ENCODE measurements at places on chromosomes 13 and 19.
A peak's percentile ranks its signal among the peaks of the same experiment; 100 is the strongest.

- DNase-seq, result no peak
These were observed 285 bp downstream of the TMEM143 start for GRCh38 chr19:48363500-48363809.

DNA sequence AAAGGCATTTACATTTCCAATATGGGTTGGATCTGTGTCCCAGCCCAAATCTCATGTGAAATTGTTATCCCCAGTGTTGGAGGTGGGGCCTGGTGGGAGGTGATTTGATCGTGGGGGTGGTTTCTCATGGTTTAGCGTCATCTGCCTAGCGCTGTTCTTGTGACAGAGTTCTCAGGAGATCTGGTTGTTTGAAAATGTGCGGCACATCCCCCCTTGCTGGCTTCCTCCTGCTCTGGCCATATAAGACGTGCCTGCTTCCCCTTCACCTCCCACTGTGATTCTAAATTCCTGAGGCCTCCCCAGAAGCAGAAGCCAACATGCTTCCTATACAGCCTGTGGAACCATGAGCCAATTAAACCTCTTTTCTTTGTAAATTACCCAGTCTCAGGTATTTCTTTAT lies 126.2 kb upstream of the FNDC3A start:
- no peak for DNase-seq

DNA sequence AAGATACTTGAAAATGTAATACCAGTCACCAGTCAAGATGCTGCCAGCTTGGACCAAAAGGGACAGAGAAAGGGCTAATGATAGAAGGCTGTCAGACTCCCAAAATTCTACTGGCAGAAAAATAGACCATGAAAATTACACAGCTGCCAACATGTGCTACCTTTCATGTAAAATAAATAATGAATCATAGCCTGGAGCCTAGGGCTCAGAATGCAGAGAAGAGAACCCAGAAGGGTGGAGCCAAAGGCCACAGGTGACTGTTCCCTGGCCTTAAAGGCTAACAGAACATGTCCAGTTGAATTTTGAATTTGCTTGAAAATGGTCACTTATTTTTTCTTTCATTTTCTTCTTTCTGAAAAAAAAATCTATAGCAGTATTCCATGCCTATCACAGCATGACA lies 1827.0 kb upstream of the MIR17HG start:
- no peak for DNase-seq

- no peak for DNase-seq
These were observed 34.7 kb downstream of the PHF11 start for GRCh38 chr13:49530457-49530856.

DNA sequence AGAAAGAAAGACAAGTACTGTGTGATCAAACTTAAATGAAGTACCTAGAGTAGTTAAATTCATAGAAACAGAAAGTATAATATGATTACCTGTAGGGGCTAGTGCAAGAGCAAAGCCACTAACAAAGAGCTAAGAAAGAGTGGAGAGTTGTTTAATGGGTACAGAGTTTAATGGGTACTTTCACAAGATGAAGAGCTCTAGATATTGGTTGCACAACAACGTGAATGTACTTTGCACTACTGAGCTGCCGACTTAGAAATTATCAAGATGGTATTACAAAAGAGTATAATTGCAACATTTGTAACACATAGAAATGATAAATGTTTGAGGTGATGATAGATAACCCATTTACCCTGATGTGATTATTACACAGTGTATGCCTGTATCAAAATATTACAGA lies 140.3 kb upstream of the GPC6 start:
- DNase-seq, result no peak

GRCh38 chr13:51925865-51926527 lies 64.2 kb downstream of the CCDC70 start:
- no peak for DNase-seq

DNA sequence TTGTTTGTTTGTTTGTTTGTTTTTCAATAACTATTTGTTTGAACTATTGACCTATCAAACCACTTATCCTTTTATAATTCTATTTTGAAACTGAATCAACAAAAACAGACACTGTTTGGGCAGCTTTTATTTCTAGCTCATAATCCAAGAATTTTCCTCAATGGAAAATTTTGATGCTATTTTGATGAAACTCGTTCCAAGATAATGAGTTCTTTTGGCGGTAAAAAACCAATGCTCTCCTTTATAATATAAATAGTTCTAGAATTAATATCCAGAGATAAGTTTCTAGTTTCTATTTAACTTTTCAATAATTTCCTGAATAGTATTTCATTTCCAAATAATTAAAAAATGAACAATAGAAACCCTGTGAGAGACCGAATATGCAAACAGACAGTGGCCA lies 146.5 kb upstream of the EDNRB start:
- DNase-seq, result no peak

GRCh38 chr19:7883796-7884570 lies 4.3 kb upstream of the LRRC8E start:
- DNase-seq, result no peak

DNA sequence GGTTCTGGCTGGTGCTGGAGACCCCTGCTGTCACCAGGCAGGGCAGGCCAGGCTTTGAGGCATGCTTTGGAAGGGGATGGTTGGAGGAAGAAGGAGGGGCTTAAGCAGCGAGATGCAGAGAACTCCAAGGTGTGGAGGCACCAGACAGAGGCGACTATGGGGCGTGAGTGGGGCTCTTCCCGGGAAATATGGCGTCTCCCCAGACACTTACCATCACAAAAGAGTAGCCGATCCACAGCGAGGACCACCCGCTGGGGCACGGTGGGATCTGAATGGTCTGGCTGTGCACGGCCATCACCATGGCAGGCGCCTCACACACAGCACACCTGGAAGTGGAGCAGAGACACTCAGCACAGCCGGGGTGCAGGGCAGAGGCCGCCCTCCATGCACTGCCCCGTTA lies 151.9 kb downstream of the COL4A1 start:
- no peak for DNase-seq

DNA sequence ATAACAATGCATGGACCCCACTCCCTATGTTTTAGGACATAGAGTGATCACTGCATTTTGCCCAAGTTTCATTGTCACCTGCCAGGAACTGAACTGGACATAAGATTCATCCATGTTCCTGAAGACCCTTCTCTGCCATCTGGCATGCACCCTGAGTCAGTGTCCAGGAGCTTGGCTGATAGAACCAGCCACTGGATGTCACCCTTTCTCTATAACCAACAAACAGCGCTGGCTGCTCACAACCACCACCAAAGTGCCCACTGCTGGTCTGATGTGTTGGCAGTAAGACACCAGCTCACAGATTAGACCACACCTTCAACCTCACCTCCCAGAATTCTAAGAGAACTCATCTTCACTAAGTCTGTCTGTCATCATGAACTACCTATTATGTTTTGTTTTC lies 333.4 kb downstream of the ITGBL1 start:
- peak; percentile 38 for DNase-seq

- DNase-seq, result no peak
These were observed 22.0 kb downstream of the GPC6 start for GRCh38 chr13:93248627-93249047.

DNA sequence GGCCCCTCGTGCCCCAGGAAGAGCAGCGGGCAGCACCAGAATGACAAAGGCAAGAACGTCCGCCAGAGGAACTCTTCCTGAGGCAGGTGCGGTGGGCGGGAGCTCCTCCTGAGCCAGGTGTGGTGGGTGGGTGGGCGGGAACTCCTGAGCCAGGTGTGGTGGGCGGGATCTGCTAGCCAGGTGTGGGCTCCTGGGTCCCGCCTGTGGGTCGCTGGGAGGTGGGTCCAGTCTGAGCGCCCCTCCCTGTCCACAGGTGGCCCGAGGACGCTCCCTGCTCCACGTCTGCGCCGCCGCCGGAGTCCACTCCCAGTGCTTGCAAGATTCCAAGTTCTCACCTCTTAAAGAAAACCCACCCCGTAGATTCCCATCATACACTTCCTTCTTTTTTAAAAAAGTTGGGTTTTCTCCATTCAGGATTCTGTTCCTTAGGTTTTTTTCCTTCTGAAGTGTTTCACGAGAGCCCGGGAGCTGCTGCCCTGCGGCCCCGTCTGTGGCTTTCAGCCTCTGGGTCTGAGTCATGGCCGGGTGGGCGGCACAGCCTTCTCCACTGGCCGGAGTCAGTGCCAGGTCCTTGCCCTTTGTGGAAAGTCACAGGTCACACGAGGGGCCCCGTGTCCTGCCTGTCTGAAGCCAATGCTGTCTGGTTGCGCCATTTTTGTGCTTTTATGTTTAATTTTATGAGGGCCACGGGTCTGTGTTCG lies 7.0 kb upstream of the HCN2 start:
- DNase-seq, result no peak

DNA sequence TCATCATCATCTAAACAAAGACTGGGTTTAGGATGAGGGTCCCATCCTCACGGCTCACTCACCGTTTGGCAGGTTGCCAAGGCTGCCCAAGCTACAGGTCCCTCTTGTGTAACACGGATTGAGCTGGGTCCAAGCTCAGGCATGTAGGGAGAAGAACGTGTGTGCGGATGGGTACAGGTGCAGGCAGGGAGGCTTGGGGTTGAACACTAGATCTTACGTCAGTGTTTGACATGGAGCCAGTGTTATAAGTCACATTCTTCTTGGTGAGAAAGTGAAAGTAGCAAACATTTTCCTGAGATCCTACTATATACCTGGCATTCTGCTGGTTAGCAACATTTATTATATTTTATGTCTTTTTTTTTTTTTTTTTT lies 136.8 kb upstream of the RNF113B start:
- DNase-seq, result no peak

DNA sequence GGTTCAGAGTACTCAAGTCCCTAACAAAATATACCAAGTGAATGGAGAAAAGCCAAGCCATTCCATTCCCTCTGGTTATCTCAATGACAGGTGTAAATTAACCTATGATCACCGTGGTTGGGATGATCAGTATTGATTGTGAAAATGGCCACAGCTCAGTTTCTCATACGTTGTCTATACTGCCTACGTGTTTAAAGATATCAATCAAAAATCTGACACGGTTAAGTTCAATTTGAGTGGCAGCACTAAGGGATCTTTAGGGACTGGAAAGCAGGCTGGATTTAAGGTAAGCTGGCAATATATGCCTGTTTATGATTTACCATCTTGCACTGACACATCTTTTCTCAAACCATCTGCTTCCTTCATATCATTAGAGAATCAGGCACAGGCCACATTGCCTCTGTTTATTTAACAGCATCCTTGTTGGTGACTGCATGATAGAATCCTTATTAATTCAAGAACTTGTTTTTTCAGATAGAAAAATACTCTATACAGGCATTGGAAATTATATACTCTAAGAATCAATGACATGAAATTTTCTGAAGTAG lies 907.9 kb downstream of the PCDH9 start:
- no peak for DNase-seq

DNA sequence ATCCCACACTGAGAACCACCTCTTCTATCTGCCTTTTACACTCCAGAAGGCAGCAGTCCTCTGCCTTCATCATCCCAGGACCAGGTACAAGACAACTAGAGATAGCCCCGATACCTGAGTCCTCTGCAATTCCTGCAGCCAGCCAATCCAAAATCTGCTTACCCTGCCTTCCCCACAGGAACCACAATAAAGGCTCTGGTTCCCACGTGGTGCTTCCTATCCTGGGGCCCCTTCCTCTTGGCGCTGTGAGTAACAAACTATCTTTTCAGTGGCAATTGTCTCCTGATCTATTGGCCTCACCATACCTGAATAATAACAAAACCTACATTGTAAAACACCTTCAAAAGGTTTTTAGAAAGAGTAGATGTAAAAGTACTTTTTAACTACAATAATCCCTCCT lies 63.1 kb downstream of the ZDHHC20 start:
- no peak for DNase-seq

- no peak for DNase-seq
These were observed 5.2 kb downstream of the ITPKC start for GRCh38 chr19:40721936-40722661.

DNA sequence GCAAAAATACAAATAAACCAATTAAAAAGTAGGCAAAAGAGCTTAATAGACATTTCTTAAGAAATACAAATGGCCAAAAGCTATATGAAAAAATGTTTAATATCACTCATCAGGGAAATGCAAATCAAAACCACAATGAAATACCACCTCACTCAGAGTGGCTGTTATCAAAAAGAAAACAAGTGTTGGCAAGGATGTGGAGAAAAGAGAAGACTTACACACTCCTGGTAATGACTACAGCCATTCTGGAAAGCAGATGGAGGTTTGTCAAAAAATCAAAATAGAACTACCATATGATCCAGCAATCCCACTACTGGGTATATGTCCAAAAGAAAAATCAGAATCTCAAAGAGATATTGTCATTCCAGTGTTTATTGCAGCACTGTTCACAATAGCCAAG lies 223.5 kb upstream of the SLC10A2 start:
- DNase-seq, result no peak

- no peak for DNase-seq
These were observed 28.3 kb downstream of the SMAD9 start for GRCh38 chr13:36891752-36892151.

DNA sequence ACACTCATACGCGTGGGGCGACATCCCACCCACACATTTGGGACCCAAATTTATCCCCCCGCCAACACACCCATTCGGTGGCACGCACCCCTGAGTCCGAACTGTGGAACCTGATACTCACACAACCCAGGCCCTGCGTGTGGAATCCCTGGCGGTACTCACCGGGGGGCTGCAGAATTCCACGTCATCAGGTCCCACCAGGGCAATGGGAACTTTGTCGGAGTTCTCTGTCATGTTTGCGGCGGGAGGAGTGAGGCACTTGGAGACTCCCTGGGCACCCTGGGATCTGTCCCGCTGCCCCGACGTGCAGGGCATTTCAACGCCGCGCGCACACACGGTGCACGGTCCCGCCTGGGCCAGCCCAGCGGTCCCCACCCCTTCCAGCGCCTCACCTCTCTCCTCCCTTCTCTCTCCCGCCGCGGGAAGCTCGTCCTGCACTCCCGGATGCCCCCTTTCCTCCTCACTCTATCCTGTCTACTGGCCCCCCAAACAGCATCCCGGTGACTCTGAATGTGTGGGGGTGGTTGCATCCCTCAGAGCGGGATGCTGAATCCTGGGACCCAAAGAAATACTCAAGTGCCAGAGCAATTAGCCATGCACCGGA lies at the start of gene CNMD:
CNMD (minus strand) TSS at position 353 of the 604 bp plus-strand sequence; CDS start at position 234, 119 bp downstream.
- DNase-seq, result no peak

GRCh38 chr13:93230261-93230855 lies 3.8 kb downstream of the GPC6 start:
- no peak for DNase-seq

GRCh38 chr19:55809381-55810058 lies 22.3 kb downstream of the NLRP11 start:
- DNase-seq, result peak; percentile 48

GRCh38 chr19:36652958-36653357 lies 13.7 kb downstream of the ZNF461 start:
- DNase-seq, result no peak

DNA sequence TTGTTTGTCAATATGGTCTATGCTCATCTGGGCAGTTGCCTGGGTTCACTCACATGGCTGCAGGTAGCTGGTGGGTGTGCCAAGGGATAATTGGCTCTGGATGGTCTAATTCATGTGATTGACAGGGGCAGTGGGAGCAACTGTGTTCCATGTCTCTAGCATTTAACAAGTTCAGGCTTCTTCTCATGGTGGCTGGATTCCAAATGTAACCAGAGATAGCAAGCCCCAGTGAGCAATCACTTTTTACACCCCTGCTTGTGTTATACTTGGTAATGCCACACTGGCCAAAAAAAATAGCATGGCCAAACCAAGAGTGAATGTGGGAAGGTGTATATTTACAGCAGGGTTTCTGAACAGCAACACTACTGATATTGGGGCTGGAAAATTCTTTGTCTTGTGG lies 89.6 kb upstream of the TNFSF11 start:
- no peak for DNase-seq

Data from MM.1S (cell line).